ENCODE measurements at places on chromosomes 5 and 9. TPM values are rescaled to one million over a fixed set of nuclear protein-coding genes. Genes with fewer than 3 reads are reported as not detected.

Gene CDX1
- total RNA-seq = 0.09 TPM

Gene GABRA6
- total RNA-seq = not detected

Gene NMUR2
- total RNA-seq = not detected

Gene SDHA
- total RNA-seq = 130 TPM

Gene TMEM252
- not detected for total RNA-seq

Gene IFNA4
- not detected for total RNA-seq

Gene PDE6A
- not detected for total RNA-seq

Gene DNAI1
- not detected for total RNA-seq

Gene PCDHA1
- total RNA-seq = under 0.01 TPM

Gene GFI1B
- total RNA-seq = not detected

Gene PNPLA7
- 1.1 TPM for total RNA-seq

Gene CTXN3
- total RNA-seq = not detected

Gene CDKN2B
- 37.2 TPM for total RNA-seq

Gene RRAGA
- 49.5 TPM for total RNA-seq

Gene TXNDC8
- not detected for total RNA-seq

Gene SPARC
- total RNA-seq = 3,185 TPM

Gene PTGS1
- 52.2 TPM for total RNA-seq

Gene DMRT2
- total RNA-seq = under 0.01 TPM

Gene FOXD4
- total RNA-seq = 0.28 TPM

Gene DMRT3
- not detected for total RNA-seq

Gene C1QTNF3
- total RNA-seq = 2.0 TPM

Gene CEL
- total RNA-seq = 0.18 TPM

Gene SIT1
- total RNA-seq = not detected

Gene ANXA2R
- total RNA-seq = 2.4 TPM

Gene CRHBP
- 2.1 TPM for total RNA-seq

Gene SPEF2
- 2.2 TPM for total RNA-seq

Gene PAX5
- total RNA-seq = not detected

Gene PRDM9
- total RNA-seq = not detected

Gene EFNA5
- 0.14 TPM for total RNA-seq

Gene HMHB1
- not detected for total RNA-seq

Gene TTC39B
- total RNA-seq = 11.4 TPM

Gene SH3RF2
- 0.28 TPM for total RNA-seq

Gene PDLIM4
- total RNA-seq = 53.3 TPM

Gene ADRB2
- total RNA-seq = 0.09 TPM

Gene MUSK
- total RNA-seq = 5.5 TPM

All from smooth muscle cell of bladder (primary cell).